ENCODE measurements at places on chromosomes 16 and 17.

- no peaks in the 10 kb centered on the region for H3K27me3 ChIP-seq
- H3K36me3 ChIP-seq: no peaks in the 10 kb centered on the region
- no peak overlapping the region for H3K4me3 ChIP-seq
- no peak overlapping the region for H3K27ac ChIP-seq
- no peaks in the 10 kb centered on the region for H3K4me1 ChIP-seq
Measured at GRCh38 chr17:49110509-49110908, 22.1 kb upstream of the B4GALNT2 start.

GRCh38 chr16:48062681-48063080 lies 93.1 kb downstream of the ABCC12 start:
- no peak overlapping the region for H3K4me3 ChIP-seq
- no peaks in the 10 kb centered on the region for H3K4me1 ChIP-seq
- H3K36me3 ChIP-seq: no peaks in the 10 kb centered on the region
- no peak for DNase-seq

DNA sequence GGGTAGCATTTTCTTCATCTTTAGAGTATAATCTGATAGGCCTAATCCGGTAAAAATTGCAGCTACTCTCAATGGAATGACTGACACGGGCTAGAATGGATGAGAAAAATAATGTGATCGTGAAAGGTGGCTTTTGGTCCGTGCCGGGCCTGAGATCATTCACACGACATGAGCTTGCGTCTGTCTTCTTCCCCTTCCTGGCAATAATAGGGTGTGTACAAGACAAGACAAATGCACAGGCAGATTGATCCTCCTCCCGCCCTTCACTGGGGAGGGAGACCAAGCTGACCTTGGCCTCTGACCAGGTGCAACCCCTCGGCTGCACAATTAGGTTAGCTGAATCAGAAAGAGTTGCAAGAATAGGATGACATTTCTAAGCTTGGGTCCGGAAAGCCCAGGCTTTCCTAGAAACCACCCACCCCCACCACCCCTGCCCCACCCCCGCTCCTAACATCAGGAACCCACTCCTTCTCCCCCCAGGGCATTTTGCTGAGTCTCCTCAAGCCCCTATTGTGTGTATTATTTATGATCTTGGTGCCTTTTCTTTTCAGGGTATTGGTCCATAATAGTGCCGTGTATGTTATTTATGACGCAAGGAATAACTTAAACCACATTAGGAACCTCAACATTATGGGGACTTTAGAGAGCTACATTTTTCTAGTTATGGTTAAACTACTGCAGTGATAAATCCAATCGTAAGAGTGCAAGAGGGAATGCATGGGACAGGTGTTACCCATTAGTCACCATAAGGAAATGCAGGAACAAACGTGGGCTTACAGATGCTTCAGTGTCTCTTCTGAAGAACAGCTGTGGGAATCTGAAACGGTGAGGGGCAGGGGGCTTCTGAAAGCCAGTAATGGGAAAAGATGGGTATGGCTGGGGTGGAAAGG lies 540.1 kb upstream of the PSMD7 start:
- no peaks in the 10 kb centered on the region for H3K36me3 ChIP-seq
- no peak for DNase-seq
- peaks cover 3% of the 10 kb centered on the region for H3K4me1 ChIP-seq
- H3K4me3 ChIP-seq: no peak overlapping the region
- no peak overlapping the region for H3K27ac ChIP-seq

DNA sequence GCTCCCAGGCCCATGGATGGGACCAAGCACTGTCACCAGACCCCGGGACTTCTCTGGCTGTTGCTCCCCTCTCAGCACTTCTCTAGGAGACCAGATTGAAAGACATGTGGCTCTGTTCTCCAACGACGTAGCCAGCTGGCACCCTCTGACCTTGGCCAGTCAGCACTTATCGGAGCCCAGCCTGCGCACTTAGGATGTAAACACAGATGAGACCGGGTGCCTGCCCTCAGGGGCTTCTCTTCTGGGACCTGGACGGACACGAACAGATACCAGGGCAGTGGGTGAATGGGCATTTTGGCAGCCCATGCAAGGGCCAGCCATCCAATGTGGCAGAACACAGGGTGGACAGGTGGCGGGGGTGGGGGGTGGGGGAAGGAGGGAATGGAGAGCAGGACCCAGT lies 6.6 kb downstream of the ZDHHC1 start:
- H3K4me3 ChIP-seq: no peak overlapping the region
- no peaks in the 10 kb centered on the region for H3K27me3 ChIP-seq
- H3K4me1 ChIP-seq: no peaks in the 10 kb centered on the region
- DNase-seq: no peak
- H3K27ac ChIP-seq: no peak overlapping the region
- no peaks in the 10 kb centered on the region for H3K36me3 ChIP-seq

DNA sequence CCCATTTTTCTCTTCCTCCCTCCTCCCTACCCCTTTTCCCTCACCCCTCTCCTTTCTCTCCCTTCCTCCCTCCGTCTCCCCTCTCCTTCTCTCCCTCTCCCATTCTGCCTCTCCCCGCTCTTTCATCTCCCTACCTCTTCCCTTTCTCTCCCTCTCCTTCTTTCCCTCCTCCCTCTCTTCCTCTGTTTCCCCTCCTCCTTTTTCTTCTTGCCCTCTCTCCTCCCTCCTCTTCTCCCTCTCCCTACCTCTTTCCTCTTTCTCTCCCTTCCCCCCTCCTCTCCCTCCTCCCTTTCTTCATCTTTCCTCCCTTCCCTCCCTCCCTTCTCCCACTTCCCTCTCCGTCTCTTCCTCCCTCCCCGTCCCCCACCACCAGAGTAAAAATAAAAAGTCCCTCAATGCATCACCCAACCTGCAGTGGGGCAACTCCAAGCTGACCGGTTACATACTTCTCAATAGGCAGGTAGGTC lies 10.4 kb downstream of the CHD9NB start:
- H3K4me3 ChIP-seq: no peak overlapping the region
- H3K4me1 ChIP-seq: peaks cover 12% of the 10 kb centered on the region
- H3K27me3 ChIP-seq: no peaks in the 10 kb centered on the region

GRCh38 chr17:18246880-18247612 lies 11.5 kb downstream of the FLII start:
- no peaks in the 10 kb centered on the region for H3K27me3 ChIP-seq
- peaks cover 82% of the 10 kb centered on the region for H3K36me3 ChIP-seq
- H3K27ac ChIP-seq: no peak overlapping the region
- no peak for DNase-seq
- H3K4me1 ChIP-seq: no peaks in the 10 kb centered on the region
- no peak overlapping the region for H3K4me3 ChIP-seq

DNA sequence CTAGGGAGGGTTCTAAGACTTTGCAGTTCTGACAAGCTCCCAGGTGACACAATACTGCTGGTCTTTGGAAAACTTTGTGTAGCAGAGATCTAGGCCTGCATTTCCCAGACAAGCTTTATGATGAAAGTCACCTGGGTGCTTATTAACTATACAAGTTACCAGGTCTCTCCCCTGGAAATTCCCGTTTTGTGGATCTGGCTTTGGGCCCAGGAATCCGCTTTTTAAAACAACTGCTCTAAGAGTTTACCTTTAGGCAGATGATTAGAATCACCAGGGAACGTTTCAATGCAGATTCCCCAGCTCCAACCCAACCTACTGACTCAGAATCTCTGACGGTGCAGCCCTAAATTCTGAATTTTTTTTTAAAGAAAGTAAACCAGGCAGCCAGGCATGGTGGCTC lies 36.3 kb downstream of the MYH3 start:
- peak; percentile 2 for DNase-seq
- H3K27ac ChIP-seq: no peak overlapping the region
- H3K4me1 ChIP-seq: no peaks in the 10 kb centered on the region
- no peaks in the 10 kb centered on the region for H3K36me3 ChIP-seq
- no peak overlapping the region for H3K4me3 ChIP-seq

- no peak overlapping the region for H3K27ac ChIP-seq
- no peaks in the 10 kb centered on the region for H3K36me3 ChIP-seq
- H3K4me3 ChIP-seq: no peak overlapping the region
- no peak for DNase-seq
Measured at GRCh38 chr17:12928736-12929135, 89.1 kb downstream of the ELAC2 start.

DNA sequence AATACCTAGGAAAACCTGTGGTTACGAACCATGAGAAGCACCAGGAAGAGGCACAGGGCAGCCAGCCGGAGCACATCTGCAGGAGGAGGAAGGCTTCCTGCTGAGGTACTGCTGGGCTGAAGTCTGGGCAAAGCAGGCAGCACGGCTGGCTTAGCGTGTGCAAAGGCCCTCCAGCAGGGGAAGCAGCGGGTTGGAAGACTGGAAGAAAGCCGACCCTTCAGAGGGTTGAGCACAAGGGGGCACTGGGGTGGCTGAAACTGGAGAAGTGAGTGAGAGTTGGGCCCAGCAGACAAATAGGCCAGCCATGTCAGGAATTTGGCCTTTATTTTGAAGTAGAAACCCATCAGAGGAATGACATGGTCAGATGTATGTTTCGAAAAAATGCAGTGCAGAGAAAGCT lies 12.1 kb upstream of the HSD3B7 start:
- H3K36me3 ChIP-seq: peaks cover 92% of the 10 kb centered on the region
- H3K27me3 ChIP-seq: no peaks in the 10 kb centered on the region
- H3K4me3 ChIP-seq: no peak overlapping the region
- H3K4me1 ChIP-seq: no peaks in the 10 kb centered on the region

- no peaks in the 10 kb centered on the region for H3K36me3 ChIP-seq
- DNase-seq: no peak
- no peaks in the 10 kb centered on the region for H3K27me3 ChIP-seq
- H3K4me3 ChIP-seq: no peak overlapping the region
Measured at GRCh38 chr16:55543472-55543871, 23.0 kb upstream of the CAPNS2 start.

GRCh38 chr16:74466872-74467271 lies 45.6 kb upstream of the CLEC18B start:
- H3K4me3 ChIP-seq: no peak overlapping the region
- no peaks in the 10 kb centered on the region for H3K27me3 ChIP-seq
- no peak for DNase-seq
- no peaks in the 10 kb centered on the region for H3K4me1 ChIP-seq
- H3K27ac ChIP-seq: no peak overlapping the region
- peaks cover 98% of the 10 kb centered on the region for H3K36me3 ChIP-seq

- no peak overlapping the region for H3K27ac ChIP-seq
- no peaks in the 10 kb centered on the region for H3K4me1 ChIP-seq
- no peak overlapping the region for H3K4me3 ChIP-seq
- no peaks in the 10 kb centered on the region for H3K27me3 ChIP-seq
- H3K36me3 ChIP-seq: peaks cover 84% of the 10 kb centered on the region
- DNase-seq: no peak
Measured at GRCh38 chr16:27481282-27481934, 68.3 kb downstream of the GTF3C1 start.

GRCh38 chr16:89093602-89094251 lies at the start of gene ACSF3:
Gene ACSF3, plus strand, starts transcription at chr16:89093852. Its CDS starts 6,830 bp downstream, at chr16:89100682.
- H3K4me1 ChIP-seq: peaks cover 21% of the 10 kb centered on the region
- DNase-seq: no peak

DNA sequence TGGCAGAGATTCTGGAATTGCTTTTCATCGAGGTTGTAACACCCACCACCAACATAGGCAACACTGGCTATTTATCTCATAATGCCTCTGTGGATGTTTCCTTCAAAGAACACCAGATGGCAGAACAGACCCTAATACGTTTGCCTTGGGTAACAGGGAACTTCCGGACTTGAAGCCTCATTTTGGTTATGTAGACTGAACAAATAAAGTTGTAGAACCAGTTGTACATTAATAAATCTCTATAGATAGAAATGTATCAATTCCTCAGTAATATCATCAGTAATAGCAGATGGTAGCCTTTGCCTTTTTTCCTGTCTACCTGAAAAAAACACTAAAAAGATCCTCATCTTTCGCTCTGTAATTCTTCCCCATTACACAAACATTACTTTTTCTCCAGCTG lies 25.9 kb upstream of the APOH start:
- no peak for DNase-seq
- H3K36me3 ChIP-seq: no peaks in the 10 kb centered on the region
- no peaks in the 10 kb centered on the region for H3K4me1 ChIP-seq
- no peaks in the 10 kb centered on the region for H3K27me3 ChIP-seq

DNA sequence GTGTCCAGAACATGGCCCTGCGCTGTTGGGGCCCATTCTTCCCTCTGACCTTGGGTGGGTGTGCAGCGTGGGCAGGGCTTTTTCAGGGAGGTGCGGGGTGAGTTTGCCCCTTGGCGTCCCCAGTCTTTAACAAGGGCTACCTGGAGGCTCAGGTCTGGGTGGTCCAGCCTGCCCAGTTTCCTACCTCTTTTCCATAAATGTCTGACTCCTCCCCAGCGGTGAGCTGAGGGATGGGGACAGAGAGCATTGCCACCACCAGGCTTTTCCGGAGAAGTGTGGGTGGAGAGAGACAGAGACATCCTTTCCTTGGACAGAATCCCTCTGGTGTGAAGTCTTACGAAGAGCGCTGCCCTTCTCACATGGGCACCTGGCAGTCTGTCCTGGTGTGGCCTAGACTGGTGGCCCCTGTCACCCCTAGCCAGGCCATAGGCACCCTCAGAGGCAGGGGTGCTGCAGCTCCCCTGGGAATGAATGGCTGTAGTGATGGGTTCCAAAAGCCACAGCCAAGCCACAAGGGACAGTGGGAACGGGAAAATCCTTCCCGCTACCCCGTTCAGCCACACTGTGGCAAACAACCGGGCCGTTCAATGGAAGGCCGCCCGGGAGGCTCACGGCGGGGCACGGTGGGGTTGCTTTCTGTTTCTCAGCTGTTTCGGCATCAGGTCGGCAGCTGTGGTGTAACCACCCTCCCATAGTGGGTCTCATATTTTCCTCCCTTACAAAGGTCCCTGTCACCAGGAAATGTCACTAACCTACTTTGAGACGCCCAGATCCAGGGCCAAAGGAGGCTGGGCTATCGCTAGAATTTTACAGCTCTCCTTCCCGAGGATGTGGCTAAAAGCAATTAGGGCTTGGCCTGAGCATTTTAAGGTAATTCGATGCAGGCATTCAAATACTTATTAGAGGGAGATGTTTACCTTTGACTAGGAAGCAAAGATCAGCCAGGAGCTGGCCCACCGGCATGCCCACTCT lies 61.9 kb upstream of the GSE1 start:
- no peak overlapping the region for H3K4me3 ChIP-seq
- H3K27me3 ChIP-seq: no peaks in the 10 kb centered on the region
- H3K4me1 ChIP-seq: peaks cover 6% of the 10 kb centered on the region
- DNase-seq: no peak

- H3K4me1 ChIP-seq: no peaks in the 10 kb centered on the region
- no peaks in the 10 kb centered on the region for H3K27me3 ChIP-seq
- no peak overlapping the region for H3K4me3 ChIP-seq
- H3K36me3 ChIP-seq: no peaks in the 10 kb centered on the region
- DNase-seq: no peak
Measured at GRCh38 chr16:75703306-75703705, 2.0 kb upstream of the DUXB start.

DNA sequence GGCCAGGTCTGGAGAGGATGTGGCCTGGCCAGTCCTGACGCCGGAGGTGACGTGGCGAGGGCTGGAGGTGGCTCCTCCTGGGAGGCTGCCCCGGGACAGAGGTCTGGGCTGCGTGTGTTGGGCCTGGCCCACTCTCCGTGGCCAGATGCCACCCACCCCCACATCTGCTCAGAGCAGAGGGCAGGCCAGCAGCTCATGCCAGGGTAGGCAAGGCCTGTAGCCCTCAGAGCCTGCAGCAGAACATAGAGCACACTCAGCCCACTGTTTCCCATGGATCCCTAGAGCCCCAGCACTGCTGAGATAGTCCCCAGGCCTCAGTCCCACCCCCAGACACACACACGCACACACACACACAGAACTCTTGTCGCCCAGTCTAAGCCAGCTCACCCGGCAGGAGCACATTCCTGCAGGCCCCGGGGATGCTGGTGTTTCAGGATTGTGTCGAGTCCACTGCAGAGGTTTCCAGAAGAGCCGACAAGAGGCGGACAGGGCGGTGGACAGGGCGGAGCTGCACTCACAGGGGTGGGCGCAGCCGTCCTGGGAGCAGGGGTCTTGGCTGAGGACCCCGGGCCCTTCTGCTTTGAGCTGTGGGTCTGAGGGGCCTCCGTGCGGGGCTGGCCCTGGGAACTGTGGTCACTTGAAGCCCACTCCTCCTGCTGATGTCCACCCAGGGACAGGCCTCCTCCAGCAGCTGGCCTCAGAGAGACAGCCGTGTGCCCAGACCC lies 33.4 kb downstream of the SOX8 start:
- H3K4me3 ChIP-seq: no peak overlapping the region
- peak; percentile 49 for DNase-seq
- H3K27me3 ChIP-seq: no peaks in the 10 kb centered on the region
- peak overlapping the region; percentile 83 for H3K27ac ChIP-seq
